ENCODE measurements at places on chromosomes 7 and 10.

DNA sequence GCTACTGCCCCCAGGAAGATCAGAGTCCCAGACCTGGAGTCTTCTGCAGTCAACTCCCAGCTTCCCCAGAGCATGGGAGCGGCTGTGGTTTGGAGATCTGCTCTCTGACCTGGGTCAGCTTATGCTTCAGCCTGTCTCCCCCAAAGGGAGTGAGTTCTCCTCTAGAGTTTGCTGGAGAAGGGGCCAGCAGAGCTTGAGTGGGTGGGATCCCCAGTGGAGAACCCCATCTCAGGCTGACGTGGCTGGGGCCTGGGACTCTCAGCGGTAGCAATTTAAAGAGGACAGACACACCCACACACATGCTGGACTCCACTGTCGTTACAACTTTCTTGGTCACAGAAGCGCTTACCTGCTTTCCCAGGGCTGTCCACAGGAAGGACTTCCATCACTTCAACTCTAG is 6.3 kb downstream of the UNC5B start:
- no peak for DNase-seq

DNA sequence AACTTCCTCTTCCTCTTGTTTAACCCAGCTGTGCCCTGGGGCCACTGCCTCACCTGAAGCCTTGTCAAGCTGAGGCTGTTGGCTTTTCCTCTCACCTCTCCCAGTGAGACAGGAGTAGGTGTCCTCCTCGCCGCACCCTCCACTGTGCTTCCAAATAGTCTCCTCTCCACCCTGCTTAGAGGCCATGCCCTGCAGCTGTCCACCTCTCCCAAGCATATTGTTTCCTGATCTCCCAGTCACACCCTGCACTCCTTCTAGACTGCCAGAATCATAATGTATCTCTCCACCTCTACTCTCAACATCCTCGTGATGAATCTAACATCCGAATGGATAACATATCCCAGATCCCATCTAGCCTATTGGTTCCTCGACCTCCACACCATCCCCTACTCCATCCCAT is 196.3 kb upstream of the GHITM start:
- no peak for DNase-seq

- DNase-seq = no peak
Observed at GRCh38 chr10:98090822-98091221, 43.6 kb upstream of the R3HCC1L start.

DNA sequence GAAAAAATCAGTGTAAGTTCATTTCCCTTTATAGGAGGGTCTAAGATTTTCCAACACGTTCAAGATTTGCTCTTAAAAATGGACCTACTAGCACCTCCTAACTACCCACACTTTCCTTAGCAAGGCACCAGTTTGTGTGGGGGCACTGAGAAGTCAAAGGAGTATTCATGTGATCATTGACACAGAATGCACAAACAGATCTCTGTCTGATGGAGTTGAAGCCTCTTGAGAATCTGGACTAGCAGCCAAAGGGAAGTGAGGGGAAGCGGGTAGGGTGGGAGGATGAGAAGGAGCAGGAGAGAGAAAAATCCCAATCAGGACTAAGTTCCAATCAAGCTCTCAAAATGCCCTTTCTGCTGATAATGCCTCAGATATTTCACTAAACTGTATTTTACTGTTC is 4.1 kb downstream of the MMS19 start:
- DNase-seq = no peak

DNA sequence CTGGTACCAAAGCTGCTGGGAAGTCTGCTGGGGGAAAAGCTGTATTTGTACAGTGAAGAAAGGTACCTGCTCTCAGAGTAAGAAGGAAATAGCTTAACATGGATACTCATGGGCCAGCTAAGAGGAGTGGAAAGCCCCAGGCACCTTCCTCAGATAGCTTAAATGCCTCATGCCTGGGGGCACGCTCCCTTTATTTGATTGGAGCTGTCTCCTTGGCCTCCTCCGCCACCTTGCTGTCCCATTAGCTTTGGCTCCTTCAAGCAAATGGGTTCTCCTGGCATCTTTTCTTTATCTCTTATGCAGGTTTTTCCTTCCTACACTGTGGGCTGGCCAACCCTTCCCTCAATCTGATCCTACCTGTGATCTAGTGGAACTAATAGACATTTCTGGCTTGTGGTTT is 318.5 kb downstream of the SH2D4B start:
- DNase-seq = no peak

DNA sequence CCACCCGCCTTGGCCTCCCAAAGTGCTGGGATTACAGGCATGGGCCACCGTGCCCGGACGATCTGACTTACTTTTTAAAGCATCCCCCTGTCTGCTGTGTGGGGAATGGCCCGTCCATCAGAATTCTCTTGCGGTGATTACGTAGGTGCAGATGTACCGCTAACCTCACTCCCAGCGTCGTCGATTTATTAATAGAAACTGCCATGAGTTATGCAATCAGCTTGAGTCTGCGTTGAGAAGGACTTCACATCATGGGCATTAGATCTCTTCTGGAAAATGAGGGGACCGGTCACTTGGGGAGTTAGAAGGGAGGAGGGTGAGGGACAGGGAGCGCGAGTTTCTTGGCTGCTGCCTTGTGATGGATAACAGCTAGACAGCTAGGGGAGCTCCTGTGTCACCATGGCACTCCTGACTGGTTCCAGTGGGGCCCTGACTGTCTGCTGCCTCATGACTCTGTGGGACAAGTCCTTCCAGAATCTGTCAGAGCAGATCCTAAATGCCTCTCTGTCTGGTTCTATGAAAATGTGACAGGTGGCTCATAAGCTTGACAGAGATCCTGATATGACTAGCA is 35.2 kb downstream of the POR start:
- DNase-seq = no peak

- no peak for DNase-seq
Observed at GRCh38 chr10:6716516-6716915, 136.4 kb upstream of the PRKCQ start.

GRCh38 chr7:33261585-33261984 is 132.2 kb downstream of the BBS9 start:
- no peak for DNase-seq

DNA sequence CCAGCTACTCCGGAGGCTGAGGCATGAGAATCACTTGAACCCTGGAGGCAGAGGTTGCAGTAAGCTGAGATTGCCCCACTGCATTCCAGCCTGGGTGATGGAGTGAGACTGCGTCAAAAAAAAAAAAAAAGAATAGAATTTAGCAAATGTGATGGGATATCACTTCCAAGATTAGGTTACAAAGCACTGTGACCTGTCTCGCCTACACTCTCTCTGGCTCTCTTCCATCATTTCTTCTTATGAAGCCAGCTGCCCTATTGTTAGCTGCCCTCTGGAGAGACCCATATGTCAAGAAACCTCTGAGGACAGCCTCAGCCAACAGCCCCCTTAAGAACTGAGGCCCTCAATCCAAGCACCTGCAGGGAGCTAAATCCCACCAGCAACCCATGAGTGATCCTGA is 28.2 kb downstream of the ARHGAP21 start:
- peak; percentile 3 for DNase-seq

- peak; percentile 12 for DNase-seq
Observed at GRCh38 chr10:119006451-119007210, 22.9 kb upstream of the NANOS1 start.

GRCh38 chr7:99121496-99122021 is 22.3 kb downstream of the SMURF1 start:
- no peak for DNase-seq

- DNase-seq = no peak
Observed at GRCh38 chr7:90078921-90079320, 75.3 kb upstream of the STEAP1 start.

- DNase-seq = peak; percentile 16
Observed at GRCh38 chr7:1812509-1813393, 142.7 kb downstream of the ELFN1 start.

GRCh38 chr10:99084161-99084560 is 151.5 kb downstream of the HPSE2 start:
- no peak for DNase-seq

DNA sequence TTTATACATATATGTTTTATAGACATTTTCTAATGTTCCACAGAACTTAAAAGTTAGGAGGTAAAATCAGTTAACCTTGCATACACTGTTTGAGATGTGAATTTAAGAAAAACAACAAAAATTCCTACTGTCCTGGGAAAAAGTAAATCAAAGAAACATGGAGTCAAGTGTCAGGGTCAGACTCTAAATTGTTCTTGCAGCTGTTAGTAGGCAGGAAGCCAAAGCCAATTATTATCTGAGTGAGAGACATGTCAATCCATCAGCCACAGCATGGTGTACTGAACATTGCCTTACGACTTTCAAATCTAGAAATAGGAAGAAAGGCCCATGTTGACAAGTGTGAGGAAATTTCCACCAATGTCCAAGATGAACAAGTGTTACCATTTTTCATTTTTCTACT is 461.2 kb upstream of the MBL2 start:
- no peak for DNase-seq

GRCh38 chr7:34806831-34807230 is 148.8 kb downstream of the NPSR1 start:
- DNase-seq = no peak

GRCh38 chr10:1240341-1240775 is 184.2 kb downstream of the WDR37 start:
- DNase-seq = no peak

DNA sequence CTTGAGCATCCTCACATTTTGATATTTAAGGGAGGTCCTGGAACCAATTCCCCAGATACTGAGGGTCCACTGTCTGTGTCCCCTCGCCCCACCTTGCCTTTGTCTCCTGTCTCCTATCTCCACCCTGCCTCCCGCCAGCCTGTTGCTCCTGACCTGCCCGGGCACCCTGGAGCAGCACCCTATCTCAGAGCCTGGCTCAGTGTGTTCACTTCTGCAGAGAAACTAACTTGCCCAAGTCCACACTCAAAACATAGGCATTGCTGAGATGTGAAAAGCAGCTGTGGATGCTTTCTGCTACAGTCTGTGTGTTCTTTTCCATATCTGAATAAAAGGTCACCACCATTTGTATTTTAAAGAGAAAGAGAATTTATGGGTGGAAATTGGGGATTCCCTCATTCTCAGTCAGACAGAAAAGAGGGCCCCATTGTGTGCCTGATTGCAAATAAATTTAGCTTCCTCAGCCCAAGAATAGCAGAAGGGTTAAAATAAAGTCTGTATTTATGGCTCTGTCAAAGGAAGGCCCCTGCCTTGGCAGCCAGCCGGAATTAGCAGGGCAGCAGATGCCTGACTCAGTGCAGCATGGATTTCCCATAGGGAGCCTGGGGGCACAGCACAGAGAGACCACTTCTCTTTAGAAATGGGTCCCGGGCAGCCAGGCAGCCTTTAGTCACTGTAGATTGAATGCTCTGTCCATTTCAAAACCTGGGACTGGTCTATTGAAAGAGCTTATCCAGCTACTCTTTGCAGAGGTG is 161.3 kb downstream of the EGFR start:
- DNase-seq = no peak

DNA sequence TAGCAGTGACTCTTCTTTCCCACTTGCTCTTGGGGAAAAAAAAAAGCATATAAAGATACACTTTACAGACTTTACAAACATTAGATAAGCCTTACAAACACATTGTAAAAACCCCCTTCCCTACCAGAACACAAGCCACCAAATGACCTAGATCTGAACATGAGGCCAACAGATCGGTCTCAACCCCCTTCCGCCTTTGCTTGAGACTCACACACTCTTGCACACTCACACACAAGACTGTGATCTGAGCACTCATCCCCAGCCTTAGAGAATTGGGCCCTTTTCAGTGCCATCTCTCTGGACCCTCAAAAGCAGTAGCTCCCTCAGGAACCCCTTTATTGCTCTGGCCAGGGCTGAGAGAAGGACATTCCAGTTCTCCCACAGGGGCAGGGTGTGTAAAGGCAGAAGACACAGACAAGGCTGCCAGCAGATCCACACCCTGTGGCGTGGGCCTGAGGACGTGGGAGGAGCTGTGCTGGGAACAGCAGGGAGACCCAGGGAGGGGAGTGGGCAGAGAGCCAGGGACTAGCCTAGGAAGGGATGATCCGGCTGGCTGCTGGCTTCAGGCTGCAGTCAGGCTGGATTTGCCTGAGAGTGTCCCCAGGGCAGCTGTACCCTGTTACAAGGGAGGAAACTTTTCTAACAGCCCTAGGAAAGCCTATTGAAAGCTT is 206.7 kb downstream of the KIAA1217 start:
- DNase-seq = no peak
